ENCODE measurements at places on chromosomes 1 and 21.

- no peak for DNase-seq
Measured at GRCh38 chr1:160768295-160768657, 27.7 kb upstream of the LY9 start.

GRCh38 chr1:186155594-186155993 lies 219.5 kb downstream of the TPR start:
- DNase-seq = peak; percentile 85

- no peak for DNase-seq
Measured at GRCh38 chr1:69987881-69988280, 217.5 kb downstream of the LRRC40 start.

DNA sequence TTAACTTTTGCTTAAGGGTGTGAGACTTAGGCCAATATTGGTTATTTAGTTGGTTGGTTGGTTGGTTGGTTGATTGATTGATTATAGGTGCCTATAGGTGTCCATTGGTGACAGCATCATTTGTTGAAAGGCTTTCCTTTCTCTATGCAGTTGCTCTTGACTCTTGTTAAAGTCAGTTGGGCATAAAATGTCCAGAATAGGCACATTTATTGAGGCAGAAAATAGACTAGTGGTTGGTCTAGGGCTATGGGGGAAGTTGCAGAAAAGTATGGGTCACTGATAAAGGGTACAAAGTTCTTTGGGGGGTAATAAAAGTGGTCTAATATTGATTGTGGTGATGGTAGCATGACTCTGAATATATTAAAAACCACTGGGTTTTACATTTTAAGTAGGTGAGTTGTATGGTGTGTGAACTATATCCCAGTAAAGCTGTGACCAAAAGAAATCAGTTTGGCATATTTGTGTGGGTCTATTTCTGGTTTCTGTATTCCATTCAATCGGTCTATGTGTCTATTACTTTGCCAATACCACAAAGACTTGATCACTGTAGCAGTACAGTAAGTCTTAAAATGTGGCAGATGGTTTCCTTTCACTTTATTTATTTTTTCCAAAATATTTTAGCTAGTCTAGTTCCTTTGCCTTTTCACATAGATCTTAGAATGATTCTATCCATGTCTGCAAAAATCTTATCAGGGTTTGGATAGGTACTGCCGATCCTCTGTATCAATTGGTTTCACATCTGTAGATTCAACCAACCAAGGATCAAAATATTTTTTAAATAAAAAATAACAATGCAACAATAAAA lies 63.0 kb downstream of the ATP1A1 start:
- DNase-seq = no peak

- no peak for DNase-seq
Measured at GRCh38 chr1:11835441-11836225, 11.9 kb downstream of the NPPA start.

DNA sequence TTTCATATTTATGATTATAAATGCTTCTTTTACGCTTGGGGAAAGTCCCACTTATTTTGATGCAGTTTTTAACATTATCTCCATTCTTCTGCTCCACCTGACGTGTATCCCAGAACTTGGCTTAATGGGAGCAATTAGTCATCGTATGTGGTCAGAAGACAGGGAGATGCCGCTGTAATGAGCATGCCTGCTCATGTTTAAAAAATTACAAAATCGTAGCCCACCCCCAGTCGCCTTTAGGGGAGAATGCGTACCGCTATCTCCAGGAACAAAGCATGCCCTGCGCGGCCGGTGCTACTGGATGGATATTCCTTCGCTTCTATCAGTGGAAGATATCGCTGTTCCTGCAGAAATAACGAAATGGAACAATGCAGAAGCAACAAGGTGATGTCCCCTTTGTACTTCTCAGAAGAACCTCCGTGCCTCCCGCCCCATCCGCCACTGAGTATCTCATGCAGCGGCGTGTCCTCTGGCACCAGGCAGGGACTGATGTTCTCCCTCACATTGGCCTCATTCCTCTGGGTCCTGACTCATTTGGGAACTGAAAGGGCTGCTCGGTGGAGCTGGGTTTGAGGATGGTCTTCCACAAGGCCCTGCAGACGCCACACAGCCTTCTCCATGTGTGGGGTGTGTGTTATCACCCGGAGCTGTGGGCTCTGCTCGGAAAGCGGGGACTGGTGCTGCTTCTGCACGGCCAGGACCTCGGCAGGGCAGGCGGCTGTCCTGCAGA lies 116.3 kb upstream of the COL6A1 start:
- peak; percentile 63 for DNase-seq

Data from adipocyte (in vitro differentiated cells).